ENCODE measurements at places on chromosomes 7 and 10. TPM values are rescaled to one million over a fixed set of nuclear protein-coding genes. Genes with fewer than 3 reads are reported as not detected.

TRPV5 gene
- not detected for total RNA-seq

TWNK gene
- 41.0 TPM for total RNA-seq

PAX2 gene
- not detected for total RNA-seq

INHBA gene
- total RNA-seq, result 0.06 TPM

GNAT3 gene
- not detected for total RNA-seq

FAM25C gene
- total RNA-seq, result not detected

CLDN3 gene
- total RNA-seq, result not detected

ANLN gene
- 33.3 TPM for total RNA-seq

GNGT1 gene
- not detected for total RNA-seq

COPS6 gene
- total RNA-seq, result 107 TPM

Measured in activated CD8-positive, alpha-beta memory T cell treated with anti-CD3 and anti-CD28 coated beads for 36 hours (primary cell).